CD4-positive, alpha-beta T cell treated with Interleukin-12 subunit alpha and Interleukin-12 subunit beta, for 1 hour (primary cell): ENCODE measurements at places on chromosomes 11 and 22.

DNA sequence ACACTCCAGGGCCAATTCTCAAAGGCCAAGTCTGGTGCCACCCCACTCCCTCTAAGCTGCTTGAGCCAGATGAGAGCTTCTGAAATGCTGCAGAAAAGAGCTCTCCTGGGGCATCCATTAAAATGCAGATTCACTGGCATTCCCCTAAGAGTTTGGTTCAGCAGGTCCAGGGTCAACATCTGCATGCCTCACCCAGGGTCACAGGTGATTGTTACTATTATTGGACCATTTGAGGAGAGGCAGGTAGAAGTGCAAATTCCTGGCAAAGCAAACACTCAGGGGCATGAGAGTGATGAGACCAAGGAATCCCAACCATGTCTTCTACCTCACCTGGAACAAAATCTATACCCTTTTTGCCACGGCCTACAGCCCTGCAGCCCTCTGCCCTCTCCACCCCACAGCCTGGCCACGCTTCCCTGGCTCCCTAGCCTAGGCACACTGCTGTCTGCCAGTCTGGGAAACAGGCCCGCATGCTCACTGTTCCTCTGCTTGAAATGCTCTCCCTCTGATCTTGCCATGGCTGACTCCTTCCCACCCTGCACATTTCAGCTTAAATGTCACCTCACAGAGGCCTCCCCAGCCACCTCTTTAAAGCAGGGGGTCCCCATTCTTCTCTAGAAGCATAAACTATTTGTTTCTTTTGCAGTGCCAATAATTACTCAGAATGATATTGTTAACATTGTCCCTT, 4.4 kb upstream of the P2RX6 start:
- DNase-seq = no peak

DNA sequence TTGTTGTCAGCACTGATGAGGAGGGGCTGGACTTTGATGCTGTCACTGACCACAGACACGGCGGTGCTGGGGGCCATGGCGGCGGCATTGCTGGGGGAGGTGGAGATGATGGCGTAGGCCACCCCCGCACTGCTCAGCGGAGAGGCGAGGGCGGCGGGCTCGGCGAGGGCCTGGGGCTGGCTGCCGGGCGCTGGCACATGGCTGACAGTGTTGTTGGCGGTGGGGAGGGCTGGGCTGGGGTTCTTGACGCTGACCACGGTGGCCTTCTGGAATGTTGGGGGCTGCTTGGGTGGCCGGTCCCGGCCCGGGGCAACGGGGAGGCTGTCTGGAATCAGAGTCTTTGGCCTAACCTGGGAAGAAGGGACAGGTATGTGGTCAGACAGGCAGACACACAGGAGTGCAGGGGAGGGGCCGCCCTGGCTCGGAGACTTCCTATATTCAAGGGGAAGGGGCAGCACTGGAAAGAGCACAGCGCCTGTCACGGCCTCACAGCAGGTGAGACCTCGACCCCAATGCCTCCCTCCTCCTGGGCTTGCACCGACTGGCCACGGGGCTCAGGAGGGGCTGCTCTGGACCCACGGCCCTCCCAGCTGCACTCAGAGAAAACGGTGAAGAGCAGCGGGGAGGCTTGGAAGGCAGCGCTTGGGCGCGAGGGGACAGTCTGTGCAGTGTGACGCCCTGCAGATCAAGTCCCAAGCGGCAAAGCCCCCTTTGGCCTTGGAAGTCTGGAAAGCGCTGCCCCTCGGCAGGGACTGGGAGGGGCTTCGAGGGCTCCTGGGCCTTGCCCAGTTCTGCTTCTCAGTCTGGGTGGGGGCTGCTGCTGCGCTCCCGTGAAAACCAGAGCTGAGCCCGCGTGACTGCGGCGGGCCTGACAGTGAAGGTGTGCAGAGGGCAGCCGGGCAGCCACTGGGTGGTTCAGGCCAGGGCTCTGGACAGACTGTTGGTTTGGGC, 93.2 kb downstream of the PHF21B start:
- DNase-seq = no peak

GRCh38 chr11:65243797-65244196, 18.0 kb upstream of the POLA2 start:
- no peak for DNase-seq

DNA sequence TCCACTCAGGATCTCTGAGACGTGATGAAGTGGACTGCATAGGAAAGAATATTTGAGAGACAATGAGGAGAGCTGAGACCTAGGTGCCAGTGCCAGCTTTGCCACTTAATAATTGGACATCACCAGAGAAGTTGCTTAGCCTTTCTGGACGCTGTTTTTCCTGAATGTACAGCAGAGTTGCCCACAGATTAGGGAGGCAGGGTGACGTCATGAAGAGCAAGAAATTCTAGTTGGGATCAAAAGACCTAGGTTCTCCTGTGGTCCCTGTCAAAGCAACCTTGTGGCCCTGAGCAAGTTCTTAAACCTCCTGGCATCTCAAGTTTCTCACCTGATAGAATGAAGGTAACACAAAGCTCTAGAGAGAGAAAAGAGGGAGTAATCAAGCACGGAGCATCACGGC, 174.6 kb upstream of the TENM4 start:
- DNase-seq = no peak

- DNase-seq = no peak
These were observed 16.8 kb upstream of the CABP7 start for GRCh38 chr22:29702931-29703501.

DNA sequence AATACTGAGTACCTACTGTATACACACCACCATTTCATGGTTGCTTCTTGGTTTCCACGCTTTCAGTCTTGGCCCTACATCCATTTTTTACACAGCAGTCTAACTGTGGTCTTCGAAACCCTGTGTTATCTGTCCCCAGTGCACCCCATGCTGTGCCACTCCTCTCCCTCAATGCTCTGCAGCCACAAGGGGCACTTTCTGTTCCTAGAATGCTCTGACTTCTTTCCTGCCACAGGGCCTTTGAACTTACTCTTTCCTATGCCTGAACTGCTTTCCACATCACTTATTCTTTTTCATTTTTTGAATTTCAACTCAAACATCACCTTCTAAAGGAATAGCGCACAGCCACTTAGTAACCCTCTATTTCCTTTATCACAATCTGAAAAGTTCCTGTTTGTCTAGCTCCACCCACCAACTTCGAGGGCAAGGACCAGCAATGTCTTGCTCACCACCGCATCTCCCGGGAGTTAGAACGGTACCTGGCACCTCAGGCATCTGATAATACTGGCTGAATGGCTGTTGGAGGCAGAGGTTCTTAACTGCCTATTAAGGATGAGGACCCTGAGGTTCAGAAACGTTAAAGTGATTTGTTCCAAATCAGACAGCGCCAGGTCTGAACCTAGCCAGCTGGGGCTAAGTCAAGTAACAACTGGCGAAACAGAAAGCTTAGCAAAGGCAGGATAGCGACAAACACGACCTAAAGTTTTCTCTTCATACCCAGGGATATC, 568 bp downstream of the ALG8 start:
- DNase-seq = peak; percentile 31

GRCh38 chr11:109974523-109974922, 118.7 kb upstream of the ZC3H12C start:
- DNase-seq = no peak
